HT-29 (cell line): ENCODE measurements at places on chromosomes 12 and 14.

DNA sequence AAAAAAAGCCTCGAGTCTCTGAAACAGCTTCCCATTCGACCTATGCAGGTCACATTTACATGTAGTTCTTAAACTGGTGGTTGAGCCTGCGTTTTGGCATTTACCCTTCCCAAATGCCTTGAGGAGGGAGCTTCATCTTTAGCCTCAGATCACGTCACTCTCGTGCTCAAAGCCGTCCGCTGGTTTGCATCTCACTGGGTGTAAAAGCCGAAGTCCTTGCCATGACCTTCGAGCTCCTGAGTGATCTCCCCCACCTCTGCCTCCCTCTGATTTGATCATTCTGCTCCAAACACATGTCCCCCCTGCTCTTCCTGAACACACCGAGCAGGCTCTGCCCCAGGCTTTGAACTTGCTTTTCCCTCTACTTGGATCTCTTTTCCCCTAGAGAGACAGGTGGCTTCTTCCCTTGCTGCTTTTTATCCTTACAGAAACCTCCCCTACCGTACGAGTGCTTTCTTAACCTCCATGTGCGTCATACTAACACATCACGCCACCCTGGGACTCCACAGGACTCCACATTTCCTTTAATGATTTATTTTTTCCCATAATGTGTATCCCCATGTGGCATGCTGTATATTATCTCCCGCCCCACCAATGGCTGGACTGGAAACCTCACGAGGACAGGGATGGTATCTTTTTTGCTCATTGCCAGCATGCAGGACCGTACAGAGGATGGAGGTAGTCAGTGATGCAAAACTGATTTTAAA, 610.7 kb downstream of the VRK1 start:
- DNase-seq = no peak

GRCh38 chr12:7497661-7498060, 5.9 kb downstream of the CD163 start:
- no peak for DNase-seq

- peak; percentile 48 for DNase-seq
These were observed 36.2 kb downstream of the TMEM120B start for GRCh38 chr12:121748571-121749265.

DNA sequence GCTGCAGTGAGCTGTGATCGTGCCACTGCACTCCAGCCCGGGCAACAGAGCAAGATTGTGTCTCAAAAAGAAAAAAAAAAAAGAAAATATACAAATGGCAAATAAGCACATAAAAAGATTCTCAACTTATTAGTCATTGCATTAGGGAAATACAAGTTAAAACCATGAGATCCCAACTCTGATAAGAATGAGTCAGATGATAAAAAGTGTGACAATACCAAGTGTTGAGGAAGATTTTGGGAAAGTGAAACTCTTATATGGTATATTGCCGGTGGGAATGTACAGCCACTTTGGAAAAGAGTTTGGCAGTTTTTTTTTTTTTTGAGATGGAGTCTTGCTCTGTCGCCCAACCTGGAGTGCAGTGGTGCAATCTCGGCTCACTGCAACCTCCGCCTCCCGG, 7.6 kb upstream of the PRPF40B start:
- no peak for DNase-seq

- no peak for DNase-seq
These were observed 92.0 kb downstream of the SLC2A13 start for GRCh38 chr12:40013847-40014246.

DNA sequence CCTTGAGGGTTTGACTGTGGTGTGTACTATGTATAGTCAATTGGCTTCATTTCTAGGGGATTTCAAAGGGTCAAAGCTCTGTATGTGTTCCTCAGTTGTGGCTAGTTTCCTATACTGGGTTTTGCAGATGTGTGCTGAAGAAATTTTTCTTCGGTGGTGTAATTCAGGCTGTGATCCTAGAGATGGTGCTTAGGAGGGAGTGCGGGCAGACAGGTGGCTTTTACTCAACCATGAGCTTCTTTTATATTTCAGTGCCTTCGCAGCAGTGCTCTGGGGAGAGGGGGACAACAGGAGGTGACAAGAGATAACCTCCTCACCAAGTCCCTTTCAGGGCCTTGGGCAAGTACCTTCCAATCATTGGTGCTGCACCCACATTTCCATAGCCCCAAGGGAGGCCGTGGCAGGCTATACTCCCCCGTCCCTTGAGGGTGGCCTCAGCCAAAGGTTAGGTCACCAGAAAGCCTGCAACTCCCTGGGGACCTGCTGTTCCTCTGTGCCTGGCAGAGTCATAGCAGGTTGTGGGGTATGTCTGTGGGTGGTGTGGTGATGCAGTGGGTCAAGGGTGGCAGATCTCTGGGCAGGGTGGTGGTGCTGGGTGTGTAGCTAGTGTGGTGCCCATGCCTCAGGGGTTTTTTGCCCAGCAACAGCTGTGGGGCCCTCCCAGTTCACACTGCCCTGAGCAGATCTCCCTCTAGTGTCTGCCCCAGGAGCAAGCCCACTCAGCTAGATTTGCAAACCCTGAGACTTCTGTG, 37.0 kb upstream of the TMX1 start:
- no peak for DNase-seq

GRCh38 chr12:13164921-13165616, 31.5 kb upstream of the EMP1 start:
- DNase-seq = peak; percentile 23

DNA sequence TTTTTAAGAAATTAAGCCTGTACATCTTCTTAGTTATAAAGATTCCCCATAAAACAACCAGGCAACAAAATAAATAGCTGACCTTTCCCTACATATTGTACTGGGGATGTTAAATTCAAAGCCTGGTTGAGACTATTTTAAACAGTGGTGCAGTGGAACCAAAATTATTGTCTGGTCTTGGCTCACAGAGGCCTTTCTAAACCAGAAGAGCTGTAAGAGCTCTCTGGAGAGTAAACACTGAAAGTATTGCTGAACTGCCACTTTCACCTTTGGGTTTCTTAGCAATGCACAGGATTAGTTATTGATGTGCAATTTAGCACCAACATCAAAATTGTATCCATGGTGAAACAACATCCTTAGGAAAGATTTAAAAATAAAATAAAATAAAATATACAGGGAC, 20.6 kb downstream of the RACGAP1 start:
- no peak for DNase-seq

DNA sequence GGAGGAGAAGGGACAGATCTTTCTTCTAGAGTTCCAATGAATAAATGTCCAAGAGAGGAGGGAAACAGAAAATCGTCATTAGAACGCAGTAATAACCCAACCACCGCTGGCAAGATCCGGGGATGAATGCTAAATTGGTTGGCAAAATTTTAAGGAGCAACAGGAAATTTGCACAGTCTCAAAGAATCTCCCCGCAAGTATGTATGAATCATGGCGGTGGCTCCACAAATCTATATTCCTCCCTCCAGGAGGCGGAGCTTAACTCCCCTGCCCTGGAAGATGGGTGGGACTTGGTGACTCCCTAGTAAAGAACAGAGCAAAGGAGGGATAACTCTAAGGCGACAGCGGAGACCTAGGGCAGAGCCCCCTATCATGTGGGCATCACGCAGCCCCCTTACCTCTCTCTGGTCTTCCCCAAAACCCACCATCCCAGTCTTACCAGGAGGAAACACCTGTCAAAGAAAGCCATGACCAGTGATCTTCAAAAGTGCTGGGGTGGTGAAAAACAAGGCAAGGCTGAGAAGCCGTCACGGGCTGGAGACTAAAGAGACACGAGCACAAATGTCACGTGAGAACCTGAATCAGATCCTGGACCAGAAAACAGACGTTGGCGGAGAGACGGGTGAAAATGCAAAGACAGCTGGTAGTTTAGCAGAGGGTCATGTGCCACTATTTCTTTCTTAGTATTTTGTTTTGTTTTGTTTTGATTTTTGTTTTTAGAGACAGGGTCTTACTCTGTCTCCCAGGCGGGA, 125.8 kb downstream of the NCOR2 start:
- DNase-seq = peak; percentile 45

DNA sequence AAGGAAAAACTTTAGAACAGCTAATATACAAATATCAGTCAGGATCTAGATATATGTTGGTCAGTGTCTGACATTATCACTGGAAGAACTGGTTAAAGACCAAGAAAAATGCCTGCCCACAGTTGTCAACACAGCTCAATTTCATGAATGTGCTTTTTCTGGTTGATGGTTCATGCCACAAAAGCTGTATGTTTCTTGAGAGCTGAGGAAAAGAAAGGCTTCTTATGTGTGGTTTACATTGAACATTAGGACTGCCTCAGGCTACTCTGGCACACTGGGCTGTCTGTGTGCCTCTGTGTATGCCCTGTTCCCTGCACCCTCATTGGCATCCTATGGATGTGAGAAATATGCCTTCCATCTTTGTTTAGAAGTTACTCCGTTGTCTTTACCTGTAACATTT, 218.8 kb upstream of the RGS6 start:
- no peak for DNase-seq

DNA sequence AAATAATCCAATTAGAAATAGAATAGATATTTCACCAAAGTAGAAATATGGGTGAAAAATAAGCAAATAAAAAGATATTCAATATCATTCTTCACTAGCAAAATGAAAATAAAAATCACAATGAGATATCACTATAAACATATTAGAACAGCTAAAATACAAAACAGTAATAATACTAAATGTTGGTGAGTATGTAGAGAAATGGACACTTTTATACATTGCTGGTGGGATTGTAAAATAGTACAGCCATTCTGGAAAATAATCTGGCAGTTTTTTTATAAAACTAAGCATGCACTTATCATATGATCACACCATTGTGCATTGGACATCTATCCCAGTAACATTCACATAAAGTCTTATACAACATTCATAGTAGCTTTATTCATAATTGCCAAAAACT, 320.2 kb upstream of the OR4E1 start:
- DNase-seq = no peak

DNA sequence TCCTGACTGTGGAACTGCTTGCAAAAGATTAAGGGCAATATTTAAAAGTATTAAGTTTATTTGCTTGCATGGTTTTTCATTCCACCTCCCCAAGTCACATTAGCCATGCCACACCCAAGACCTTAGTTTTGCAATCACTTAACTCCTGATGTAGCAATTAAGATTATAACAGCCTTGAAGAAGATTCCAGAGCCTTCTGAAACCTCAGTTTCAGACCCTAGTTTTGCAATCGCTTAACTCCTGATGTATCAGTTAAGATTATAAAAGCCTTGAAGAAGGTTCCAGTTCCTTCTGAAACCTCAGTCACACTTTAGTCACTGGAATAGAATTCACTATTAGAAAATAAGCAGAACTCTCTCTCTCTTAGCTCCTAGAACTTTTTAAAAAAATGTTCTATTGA, 42.7 kb upstream of the DCN start:
- no peak for DNase-seq

- peak; percentile 36 for DNase-seq
These were observed 22.4 kb downstream of the ASPG start for GRCh38 chr14:104107611-104108569.

DNA sequence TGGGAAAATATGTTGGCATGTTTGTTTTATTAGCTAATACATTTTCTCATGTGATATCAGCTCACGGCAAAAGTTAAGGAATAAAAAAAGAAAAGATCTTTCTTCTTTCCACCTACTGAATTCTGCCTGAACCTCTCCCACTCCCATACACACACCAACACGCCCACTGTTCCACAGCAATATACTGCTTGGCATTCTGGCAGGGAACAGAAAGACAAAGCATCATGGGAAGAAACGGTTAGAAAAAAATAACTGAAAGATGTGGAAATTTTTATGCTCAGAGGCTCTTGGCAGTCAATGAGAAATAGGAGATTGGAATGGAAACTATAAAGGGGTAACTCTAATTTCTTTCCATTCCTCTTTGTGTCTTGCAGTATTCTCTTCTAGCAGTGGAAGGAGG, 268.5 kb downstream of the FOXG1 start:
- no peak for DNase-seq

GRCh38 chr12:1553987-1554982, 40.1 kb downstream of the FBXL14 start:
- no peak for DNase-seq

DNA sequence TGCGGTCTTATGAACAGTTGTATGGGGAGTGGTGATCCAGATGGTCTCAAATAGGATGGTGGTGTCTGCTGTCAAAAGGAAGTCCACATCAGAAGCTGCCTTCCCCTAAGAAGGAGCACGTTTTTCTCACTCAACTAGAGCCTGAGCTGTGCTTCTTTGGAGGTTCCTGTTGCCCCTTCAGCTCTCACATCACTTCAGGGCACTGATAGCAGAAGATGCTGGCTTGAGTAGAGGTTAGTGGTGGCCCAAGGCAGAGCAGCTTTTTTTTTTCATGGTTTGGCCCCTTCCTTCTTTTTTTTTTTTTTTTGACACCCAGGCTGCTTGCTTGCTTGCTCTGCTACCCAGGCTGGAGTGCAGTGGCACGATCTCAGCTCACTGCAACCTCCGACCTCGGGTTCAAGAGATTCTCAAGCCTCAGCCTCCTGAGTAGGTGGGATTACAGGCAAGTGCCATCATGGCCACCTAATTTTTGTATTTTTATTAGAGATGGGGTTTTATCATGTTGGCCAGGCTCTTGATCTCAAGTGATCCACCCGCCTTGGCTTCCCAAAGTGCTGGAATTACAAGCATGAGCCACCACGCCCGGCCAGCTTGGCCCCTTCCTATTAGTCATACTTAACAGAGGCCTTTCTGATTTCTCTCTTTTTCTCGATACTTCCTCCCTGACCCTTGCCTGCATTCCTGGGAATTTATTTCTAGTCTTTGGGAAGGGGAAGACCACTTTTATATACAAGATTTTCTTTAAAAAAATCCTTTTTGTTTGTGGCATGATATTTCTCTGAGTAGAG, 31.6 kb downstream of the KLRD1 start:
- DNase-seq = no peak
